Activated CD4-positive, alpha-beta memory T cell treated with anti-CD3 and anti-CD28 coated beads for 36 hours (primary cell): ENCODE measurements at places on chromosomes 6 and 20.

GRCh38 chr6:8041913-8042583, 22.1 kb downstream of the BLOC1S5 start:
- no peak for DNase-seq

GRCh38 chr20:50561379-50562078, 51.3 kb downstream of the PTPN1 start:
- DNase-seq, result peak; percentile 86

DNA sequence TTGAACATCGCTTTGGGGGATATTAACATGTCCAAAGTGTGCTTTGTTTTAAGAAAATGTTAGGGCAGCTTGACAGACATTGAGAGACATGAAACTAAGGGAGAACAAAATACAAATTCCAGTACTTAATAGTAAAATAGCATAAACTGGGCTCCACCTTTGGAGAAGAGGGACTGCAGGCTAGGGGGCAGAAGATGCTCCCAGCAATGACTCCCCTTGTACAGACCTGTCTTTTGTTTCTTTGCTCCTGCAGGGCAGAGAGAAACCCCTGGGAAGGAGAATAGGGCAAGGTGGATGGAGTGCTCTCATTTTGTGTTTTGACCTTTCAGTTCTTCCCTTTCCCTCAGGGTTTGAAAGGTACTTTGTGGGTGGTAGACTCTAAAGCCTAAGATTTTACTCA, 115.6 kb upstream of the PLCB4 start:
- no peak for DNase-seq

DNA sequence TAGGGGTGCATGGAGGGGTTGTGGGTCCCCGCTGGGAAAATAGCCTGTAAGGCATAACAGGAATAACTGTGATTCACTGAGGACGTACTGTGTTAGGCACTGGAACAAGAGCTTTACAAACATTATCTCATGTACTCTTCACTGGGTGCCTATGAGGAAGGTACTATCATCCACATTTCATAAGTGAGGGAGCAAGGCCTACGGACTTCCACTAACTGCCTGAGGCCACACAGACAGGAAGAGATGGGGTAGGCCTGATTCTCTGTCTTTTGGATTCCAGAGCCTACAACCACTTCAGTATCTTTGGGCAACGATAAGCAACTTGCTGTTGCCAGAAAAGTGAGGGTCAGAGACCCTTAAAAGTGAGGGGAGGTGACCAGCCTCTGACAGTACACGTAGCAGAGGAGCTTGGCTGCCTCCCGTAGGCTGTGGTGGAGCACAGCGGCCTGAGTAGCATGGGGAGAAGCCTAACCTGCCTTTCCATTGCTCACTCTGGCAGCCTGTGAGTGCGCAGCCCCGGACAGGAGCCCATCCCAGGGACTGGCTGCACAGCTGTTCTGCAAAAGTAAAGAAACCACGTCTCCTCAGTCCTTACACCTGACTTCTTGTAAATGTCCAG, 30.4 kb downstream of the PSMB1 start:
- peak; percentile 12 for DNase-seq

- peak; percentile 58 for DNase-seq
Observed at GRCh38 chr20:2871661-2872458, 1.4 kb upstream of the PTPRA start.

DNA sequence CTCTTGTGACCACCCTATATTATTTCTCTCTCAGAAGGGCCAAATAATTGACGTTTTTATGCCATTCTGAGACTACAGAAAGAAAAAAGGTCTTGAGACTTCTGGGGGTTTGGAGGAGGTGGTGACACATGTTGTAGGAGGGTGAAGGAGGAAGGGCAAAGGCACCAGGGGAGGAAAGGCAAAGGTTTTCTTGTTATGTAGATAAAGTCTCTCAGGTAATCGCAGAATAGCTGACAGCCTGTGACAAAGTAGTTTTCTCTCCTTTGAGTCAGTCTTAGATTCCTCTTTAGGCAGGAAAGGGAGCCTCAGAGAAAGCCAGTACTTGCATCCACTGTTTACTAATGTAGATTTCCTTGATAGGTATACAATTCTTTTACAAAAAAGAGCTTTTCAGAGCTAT, 23.6 kb downstream of the OR2B2 start:
- DNase-seq, result no peak

DNA sequence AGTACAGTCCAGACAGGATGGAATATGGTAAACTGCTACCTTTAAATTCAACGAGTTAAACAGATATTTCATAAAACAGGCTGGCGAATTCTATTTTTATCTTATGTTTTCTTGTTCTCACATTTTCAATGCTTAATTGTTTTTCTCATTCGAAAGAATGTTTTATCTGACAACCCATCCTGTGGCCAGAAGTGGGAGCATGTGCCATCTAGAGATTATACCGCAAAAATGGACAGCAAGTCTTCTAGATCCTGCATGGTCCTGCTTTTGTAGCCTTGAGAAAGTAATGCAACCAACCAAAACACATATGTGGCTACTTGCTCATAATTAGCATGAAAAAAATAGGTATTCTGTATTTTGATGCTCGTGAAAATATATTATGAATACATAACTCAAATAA, 30.7 kb downstream of the TUBB2B start:
- DNase-seq, result no peak

DNA sequence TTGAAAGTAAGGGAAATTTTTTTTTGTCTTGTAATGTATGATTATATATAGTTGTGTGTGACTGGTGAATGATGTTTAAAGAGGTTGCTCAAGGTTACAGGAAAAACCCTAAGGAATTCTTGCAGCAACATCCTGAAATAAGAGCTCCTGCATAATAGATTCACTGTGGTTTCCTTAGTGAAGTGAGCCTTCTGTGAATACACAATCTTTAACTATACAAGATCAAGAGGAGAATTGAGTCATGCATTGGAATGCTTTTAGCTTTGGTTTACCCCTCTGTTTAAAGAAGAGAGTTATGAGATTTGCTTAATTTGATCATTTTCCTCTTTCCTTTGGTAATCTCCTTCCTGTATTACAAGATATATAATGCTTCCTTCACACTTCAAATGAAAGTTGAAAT, 141.6 kb upstream of the EYA4 start:
- DNase-seq, result no peak

- DNase-seq, result no peak
Observed at GRCh38 chr6:133626096-133626666, 262.7 kb upstream of the TCF21 start.

DNA sequence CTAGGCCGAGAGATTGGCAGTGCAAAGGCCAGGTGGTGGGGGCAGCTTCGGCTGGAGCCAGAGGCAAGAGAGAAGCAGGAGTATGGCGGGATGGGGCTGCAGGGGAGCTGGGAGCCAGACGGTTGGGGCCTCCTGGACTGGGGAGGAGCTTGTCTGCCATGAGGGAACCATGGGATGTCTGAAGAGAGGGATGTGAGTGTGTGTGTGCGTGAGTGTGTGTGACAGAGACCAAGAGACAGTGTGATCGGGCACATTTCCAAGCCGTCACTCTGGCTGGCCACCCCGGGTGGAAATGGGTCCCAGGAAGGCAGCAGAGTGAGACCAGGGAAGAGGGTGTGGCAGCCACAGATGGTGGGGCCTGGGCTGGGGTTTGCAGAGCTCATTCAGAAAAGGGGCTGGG, 13.8 kb downstream of the PHACTR3 start:
- DNase-seq, result no peak

GRCh38 chr6:106858653-106859092, 115.9 kb downstream of the CD24 start:
- no peak for DNase-seq

- no peak for DNase-seq
Observed at GRCh38 chr6:14775528-14775927, 470.3 kb upstream of the JARID2 start.

GRCh38 chr6:73177221-73177944, 47.9 kb downstream of the KHDC1L start:
- DNase-seq, result no peak

DNA sequence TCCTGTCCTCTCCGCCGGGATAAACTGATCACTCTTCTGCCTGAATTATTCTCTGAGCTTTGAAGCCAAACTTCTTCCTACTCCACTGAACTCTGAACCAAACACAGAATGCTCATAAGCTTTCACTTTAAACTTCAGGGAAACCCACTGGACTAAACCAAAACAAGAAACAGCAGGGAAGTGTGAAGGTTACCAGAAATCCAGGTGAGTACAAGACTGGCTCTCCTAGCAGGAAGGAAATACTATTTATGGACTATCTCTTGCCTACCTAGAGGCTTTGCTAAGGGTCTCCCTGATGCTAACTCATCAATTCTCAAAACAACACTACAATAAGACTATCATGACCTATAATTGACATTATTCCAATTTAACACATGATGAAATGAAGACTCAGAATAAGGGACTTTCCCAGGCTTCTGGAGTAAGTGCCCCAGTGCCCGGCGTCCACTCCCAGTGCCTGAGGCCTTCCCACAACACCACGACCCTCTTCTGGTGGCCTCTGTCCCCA, 145.0 kb downstream of the ZDHHC14 start:
- DNase-seq, result no peak

DNA sequence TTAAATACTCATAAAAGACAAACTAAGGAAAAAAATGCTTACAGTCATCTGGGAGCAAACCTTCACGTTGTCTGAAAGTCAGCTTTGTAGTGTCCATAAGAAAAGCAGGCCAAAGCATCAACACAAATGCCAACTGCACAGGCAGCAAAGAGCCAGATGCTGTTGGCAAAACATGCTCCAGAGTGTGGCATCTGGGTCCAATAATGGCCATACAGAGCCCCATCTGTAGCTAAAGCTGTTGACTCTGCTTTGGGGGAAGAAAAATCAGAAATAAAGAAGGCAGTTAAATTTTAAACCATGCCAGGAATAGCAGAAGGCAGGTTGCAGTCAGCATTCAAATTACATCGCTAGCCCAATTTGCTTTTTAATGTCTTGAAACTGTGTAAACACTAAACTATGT, 776.3 kb downstream of the EYS start:
- DNase-seq, result no peak

GRCh38 chr6:113723182-113723581, 134.0 kb upstream of the MARCKS start:
- no peak for DNase-seq

GRCh38 chr20:38075161-38075998, 41.8 kb downstream of the RPRD1B start:
- DNase-seq, result no peak

GRCh38 chr20:10925767-10926166, 252.0 kb upstream of the JAG1 start:
- DNase-seq, result no peak

- no peak for DNase-seq
Observed at GRCh38 chr6:136404627-136405419, 115.2 kb upstream of the BCLAF1 start.

- DNase-seq, result no peak
Observed at GRCh38 chr6:44133003-44133931, 5.9 kb downstream of the TMEM63B start.

- peak; percentile 37 for DNase-seq
Observed at GRCh38 chr20:35618263-35619131, 2.9 kb downstream of the SPAG4 start.

GRCh38 chr6:152721956-152722355, 24.3 kb downstream of the MYCT1 start:
- DNase-seq, result no peak

DNA sequence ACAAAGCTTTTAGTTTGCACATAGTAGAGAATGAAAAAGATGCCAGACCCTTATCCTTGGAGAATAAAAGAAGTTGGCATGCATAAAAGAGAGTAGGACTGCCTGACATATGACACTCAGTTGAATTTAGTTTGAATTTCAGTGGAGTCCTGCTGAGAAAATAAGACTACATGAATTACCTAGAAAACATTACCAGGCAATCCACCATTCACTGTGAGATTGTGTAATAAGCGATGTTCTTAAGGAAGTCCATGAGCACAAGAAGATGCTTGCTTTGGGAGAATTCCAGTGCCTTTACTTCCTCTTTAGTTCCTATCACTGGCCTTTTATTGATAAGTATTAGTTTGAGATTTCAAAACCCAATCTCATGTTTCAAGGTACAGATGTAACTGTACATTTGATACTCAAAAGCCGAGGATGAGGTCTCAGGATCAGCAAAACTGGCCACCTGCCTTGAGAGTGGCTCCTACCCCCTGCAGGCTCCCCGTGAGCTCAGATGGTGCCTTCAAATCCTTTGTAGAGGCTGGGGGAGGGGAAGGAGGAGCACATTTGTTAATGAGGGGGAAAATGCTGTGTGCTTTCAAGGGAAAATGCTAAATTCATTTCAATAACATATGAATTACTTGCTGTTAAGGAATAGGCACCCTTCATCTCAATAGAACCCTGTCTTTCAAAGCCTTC, 11.2 kb upstream of the UNC93A start:
- no peak for DNase-seq

DNA sequence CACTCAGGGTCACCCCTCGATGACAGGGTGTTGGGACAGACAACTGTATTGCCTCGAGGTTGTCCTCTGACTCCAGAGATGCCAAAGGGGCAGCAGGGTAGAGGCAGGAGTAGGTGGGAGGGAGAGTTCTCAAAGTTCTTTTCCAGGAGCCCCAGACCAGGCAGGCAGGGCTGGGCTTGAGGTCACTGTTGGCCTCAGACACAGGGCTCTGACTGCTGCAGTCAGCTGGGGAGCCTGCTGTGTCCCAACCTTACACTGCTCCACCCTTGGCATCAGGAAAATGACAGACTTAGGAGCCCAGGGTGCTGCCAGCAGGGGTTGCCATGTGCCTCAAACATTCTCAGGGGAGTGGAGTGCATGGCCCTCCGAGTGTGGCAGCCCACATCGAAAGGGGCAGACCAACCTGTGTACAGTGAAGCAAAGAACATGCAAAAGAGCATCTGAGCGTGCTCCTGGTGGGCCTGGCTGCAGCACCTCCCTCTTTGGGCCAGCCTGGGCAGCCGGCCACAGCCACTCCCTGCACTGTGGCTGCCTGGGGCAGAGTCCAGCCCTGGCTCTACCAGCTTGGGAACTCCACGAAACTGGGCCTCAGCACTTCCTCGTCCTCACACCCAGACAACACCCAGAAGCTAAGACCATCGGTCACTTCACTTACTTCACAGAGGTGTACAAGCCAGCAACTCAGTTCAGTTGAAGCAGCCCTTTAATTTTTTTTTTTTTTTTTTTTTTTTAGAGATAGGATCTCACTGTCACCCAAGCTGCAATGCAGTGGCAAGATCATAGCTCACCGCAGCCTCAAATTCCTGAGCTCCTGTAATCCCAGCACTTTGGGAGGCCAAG, 24.0 kb downstream of the C6orf132 start:
- DNase-seq, result no peak

GRCh38 chr6:136607204-136607931, 57.1 kb upstream of the MAP7 start:
- DNase-seq, result no peak

GRCh38 chr6:156169371-156169770, 607.8 kb upstream of the ARID1B start:
- no peak for DNase-seq
